Stimulated activated CD8-positive, alpha-beta memory T cell treated with anti-CD3 and anti-CD28 coated beads, Interleukin-4, amount 100 ng/mL, for 1 hour (primary cell): ENCODE measurements at places on chromosomes 11 and 22.

- no peak for DNase-seq
Measured at GRCh38 chr11:74090701-74091100, 80.1 kb downstream of the C2CD3 start.

DNA sequence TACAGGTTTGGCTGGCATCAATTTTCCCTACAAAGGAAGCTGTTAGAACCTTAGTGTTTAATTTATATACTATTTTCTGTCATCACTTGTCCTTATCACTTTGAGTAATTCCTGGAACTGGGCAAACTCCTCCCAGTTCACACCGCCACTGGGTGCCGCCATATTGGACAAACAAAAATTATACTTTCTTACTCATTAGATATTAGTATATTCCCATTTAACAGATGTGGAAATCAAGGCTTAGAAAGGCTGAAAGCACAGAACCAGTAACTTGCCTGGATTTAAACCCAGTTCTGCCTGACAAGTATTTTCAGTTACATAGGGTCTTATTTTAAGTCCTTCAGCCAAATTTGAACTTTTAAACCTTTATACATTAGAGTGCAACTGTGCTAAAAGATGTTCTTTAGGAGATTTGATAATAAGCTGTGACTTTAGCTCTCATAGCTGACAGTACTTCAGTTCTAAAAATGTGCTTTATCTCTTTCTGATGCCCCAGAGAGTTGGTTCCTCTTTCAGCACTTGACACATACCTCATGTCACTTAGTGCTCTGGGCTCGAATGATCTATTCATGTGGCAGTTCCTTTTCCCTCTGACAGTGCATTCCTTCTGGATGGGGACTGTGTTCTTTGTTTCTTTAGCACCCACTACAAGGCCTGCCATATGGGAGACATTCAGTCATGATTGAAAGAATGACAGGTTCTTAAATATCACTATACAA is 25.4 kb downstream of the COA4 start:
- DNase-seq: no peak

GRCh38 chr22:36431977-36432376 is 44.2 kb upstream of the MYH9 start:
- no peak for DNase-seq

- DNase-seq: no peak
Measured at GRCh38 chr11:75272391-75272790, 31.8 kb downstream of the TPBGL start.

- DNase-seq: no peak
Measured at GRCh38 chr11:1796413-1797011, 32.8 kb upstream of the CTSD start.

DNA sequence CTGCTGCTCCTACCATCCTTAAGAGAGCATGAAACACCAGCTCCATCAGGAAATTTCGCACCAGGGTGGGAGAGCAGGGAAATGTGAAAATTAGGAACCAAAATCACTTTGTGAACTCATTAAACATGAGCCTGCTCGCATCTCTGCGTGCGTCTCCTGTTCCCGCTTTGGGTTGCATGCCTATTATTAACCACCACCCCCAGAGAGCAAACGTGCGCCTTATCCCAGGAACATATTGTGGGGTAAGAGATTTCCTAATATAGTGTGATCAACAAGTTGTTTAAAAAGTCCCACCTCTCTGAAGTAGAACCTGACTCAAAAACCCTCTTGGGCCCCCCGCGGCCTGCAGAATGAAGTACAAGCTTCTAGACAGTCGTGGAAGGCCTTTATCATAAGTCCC is 115.0 kb downstream of the TENM4 start:
- no peak for DNase-seq

GRCh38 chr11:1906181-1906580 is 13.3 kb upstream of the TNNT3 start:
- no peak for DNase-seq

- no peak for DNase-seq
Measured at GRCh38 chr11:115164774-115165173, 339.4 kb downstream of the CADM1 start.

- DNase-seq: no peak
Measured at GRCh38 chr11:95028357-95028756, 3.3 kb downstream of the KDM4E start.

GRCh38 chr22:27163162-27164137 is 506.1 kb downstream of the MIAT start:
- no peak for DNase-seq

DNA sequence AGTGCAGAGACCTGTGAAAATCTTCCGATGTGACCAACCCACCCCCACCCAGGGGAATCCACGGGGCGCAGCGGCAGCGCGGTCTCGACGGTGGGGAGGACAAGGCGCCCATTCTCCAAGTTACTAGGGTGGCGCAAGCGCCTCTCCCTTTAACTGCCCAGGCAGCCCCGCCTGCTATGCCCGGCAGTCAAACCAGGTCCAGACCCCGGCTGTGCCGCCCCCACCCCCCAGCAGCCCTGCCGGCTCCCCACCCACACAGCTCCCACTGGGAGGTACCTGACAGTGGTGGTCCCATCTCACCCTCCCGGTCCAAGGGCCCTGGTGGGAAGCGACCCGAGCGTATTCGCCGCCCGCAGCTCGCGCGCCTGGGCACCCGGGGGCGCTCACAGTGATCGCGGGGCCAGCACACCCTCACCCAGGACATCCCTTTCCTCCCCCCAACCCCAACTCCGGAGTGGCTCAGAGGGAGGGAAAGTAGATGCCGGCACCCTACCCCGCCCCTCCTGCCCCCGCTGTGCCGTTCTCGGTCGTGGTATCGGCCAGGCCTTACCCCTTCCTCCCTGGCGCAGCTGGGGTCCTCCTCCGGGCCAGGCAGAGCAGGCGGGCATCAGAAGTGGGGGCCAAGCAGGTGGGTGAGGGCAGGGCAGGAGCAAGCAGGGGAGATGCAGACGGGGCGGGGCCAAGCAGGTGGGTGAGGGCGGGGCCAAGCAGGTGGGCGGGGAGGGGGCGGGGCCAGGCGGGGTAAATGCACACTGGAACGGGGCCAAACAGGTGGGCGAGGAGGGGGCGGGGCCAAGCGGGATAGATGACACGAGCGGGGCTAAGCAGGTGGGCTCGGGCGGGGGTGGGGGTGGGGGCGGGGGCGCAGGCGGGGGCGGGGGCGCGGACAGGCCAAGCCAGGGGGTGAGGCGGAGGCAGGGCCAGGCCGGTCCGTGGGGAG is at the start of gene TRPM5:
Gene TRPM5, minus strand, starts transcription at position 634 of the 940 bp plus-strand sequence. CDS start 21,478 bp downstream, outside the sequence.
- DNase-seq: peak; percentile 49

GRCh38 chr11:57143459-57143858 is 38.3 kb upstream of the LRRC55 start:
- no peak for DNase-seq

GRCh38 chr11:94148189-94148588 is 19.5 kb downstream of the PANX1 start:
- no peak for DNase-seq

- no peak for DNase-seq
Measured at GRCh38 chr22:37183432-37184379, 4.3 kb downstream of the C1QTNF6 start.

DNA sequence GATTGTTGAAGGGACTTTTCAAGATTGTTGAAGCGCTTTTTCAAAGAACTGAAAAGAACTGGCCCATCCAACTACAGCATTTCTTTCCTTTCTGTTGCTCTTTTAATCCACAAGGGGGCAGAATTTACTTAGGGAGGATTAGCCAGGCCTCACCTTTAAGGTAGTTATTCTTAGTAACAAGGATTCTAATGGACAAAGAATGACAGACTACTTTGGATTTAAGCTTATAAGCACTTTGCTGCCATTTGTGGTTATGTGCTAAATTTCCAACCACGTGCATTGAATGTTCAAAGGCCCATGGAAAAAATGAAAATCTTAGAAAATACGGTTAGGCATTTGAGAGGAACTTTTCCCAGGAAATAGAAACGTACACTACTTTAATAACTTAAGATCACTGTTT is 49.5 kb upstream of the HSPA8 start:
- DNase-seq: no peak

DNA sequence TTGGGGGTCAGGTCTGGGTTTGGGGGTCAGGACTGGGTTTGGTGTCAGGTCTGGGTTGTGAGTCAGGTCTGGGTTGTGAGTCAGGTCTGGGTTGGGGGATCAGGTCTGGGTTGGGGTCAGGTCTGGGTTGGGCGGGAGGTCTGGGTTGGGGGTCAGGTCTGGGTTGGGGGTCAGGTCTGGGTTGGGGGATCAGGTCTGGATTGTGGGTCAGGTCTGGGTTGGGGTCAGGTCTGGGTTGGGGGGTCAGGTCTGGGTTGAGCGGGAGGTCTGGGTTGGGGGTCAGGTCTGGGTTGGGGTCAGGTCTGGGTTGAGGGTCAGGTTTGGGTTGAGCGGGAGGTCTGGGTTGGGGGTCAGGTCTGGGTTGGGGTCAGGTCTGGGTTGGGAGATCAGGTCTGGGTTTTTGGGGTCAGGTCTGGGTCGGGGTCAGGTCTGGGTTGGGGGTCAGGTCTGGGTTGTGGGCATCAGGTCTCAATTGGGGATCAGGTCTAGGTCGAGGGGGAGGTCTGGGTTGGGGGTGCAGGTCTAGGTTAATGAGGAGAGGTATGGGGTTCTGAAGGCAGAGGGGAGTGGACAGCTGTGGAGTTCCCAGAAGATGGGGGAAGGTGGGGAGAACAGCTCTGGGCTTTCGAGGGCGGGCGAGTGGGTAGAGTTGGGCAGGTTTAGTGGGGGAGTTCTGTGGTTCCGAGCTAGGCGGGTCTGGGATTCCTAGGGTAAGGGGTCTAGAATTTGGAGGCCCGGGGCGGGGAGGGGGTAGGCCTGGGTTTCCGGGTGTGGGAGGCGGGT is 629 bp downstream of the TTLL8 start:
- DNase-seq: no peak

GRCh38 chr22:39629851-39630250 is 59.3 kb downstream of the CACNA1I start:
- DNase-seq: no peak

- DNase-seq: no peak
Measured at GRCh38 chr11:117199053-117199915, at the start of gene TAGLN. Gene TAGLN (plus strand): TSS chr11:117199370. CDS start chr11:117203014, 3,644 bp downstream.

GRCh38 chr11:32430568-32431381 is 4.6 kb downstream of the WT1 start:
- no peak for DNase-seq

- DNase-seq: no peak
Measured at GRCh38 chr11:9838229-9838628, 174.4 kb downstream of the SWAP70 start.

DNA sequence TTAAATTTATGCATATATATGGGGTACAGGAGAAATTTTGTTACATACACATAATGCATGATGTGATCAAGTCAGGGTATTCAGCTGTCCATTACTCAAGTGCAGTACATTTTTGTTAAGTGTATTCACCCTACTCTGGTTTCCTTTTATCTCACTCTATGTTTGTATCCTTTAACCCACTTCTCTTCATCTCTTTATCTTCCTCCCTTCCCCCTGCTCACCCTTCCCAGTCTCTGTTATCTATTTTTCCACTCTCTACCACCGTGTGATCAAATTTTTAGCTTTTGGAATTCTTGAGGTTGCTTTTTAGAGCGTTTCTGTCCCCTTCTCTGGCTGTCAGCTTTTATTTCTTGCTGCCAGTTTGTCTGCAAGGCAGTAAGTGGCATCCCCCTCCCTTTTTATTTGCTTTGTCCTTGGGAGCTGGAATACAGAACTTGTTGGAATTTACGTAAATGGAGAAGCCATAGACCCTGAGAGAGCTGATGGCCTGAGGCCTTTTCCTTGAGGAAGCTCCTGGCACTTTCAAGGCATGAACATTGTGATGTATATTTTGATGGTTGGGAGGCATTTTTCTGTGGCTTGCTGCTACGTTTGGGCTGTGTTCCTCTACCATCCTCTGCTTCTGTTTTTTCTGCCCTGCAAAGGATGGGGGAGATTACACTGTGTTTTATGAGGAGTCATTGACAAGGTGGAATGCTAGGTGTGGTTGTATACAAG is 148.6 kb downstream of the LDLRAD3 start:
- no peak for DNase-seq

- DNase-seq: no peak
Measured at GRCh38 chr22:40423310-40423688, 52.9 kb downstream of the SGSM3 start.

GRCh38 chr11:8382436-8383053 is 118.9 kb upstream of the LMO1 start:
- no peak for DNase-seq

- DNase-seq: no peak
Measured at GRCh38 chr11:12160231-12160630, 49.8 kb downstream of the MICAL2 start.

DNA sequence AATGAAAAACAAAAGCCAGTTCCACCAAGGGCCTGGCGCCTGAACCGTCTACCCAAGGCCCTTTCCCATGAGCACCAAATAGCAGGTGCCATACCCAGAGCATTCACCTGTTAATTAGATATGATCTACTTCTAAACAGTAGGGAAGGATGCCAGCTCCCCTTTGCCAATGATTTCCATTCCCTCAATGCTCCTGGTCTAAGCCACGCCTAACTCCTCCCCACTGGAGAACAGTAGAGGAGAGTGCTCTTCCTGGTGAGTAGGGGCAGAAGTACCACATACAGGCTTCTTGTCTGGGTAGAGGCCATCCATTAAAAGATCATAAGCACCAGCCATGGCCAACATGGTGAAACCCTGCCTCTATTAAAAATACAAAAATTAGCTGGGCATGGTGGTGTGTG is 40.7 kb downstream of the PACSIN2 start:
- DNase-seq: no peak

DNA sequence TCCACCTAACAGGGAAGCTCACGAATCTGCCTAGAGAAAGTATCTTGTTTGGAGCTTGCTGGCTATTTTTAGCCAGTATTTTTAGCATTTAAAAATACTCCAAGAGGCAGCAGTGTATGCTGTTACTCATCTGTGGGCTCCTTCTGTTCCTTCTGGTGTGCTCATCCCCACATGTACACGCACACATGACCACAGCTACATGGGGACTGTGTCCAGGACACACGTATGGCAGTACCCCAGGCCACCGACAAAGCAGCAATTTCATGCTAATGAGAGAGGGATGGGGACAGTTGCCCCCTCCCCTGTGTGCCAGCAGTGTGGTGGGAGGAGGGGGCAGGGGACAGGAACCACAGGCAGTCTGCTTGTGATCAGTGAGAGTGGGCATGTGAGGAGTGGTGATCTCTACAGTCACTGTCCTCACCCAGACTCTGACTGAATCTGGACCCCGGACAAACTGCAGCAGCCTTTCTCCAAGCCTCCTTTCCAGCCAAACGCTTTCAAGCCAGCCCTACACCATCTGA is 16.4 kb downstream of the USP2 start:
- DNase-seq: no peak

DNA sequence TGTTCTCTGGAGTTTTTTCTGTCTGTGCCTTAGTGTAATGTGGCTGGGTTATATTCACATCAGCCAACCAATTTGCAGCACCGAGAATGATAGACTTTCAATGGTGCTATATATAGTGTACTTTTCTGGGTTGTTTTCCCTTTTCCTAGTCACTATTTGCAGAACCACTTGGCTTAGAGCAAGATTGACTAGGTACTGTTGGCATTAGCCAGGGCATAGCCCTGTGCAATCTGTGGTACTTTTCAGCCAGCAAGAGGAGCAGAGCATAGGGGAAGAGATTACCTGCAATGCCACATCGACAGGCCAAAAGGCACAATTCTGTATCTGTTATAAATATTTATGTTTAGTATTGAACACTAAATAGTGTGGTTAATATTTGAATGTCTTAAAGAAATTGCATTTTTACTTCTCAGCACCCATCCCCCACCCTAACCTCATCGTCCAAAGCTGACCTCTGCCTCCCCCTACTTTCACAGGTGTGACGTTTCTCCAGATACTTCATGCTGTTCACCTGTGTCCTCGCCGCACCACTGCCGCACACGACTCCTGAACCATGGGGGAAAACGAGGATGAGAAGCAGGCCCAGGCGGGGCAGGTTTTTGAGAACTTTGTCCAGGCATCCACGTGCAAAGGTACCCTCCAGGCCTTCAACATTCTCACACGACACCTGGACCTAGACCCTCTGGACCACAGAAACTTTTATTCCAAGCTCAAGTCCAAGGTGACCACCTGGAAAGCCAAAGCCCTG is 51.4 kb downstream of the MICAL2 start:
- DNase-seq: no peak
